ENCODE measurements at places on chromosomes 2 and 18. TPM values are rescaled to one million over a fixed set of nuclear protein-coding genes. Genes with fewer than 3 reads are reported as not detected.

SLC5A7 gene
- total RNA-seq, result 0.48 TPM

DNA sequence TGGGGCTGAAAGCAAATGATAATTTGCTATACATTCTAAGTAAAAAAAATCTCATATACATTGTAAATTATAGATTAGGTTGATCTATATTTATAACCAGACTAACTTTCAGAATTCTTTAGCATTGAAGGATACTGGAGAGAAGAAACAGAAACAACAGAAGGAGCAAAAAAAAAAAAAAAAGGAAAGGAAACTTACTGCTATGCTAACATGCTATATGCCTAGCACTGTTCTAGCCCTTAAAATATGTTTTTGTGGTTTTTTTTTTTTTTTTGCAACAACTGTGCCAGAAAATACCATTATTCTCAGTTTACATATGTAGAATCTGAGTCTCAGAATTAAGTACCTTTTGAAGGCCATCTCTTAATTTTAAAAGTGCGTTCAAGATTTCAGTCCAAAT is 204.9 kb upstream of the MC4R start:
- H3K27me3 ChIP-seq, result no peaks in the 10 kb centered on the region
- no peaks in the 10 kb centered on the region for H3K4me1 ChIP-seq
- H3K36me3 ChIP-seq, result no peaks in the 10 kb centered on the region
- H3K27ac ChIP-seq, result no peak overlapping the region
- H3K4me3 ChIP-seq, result no peak overlapping the region
- no peak for DNase-seq

- H3K36me3 ChIP-seq, result no peaks in the 10 kb centered on the region
- H3K4me3 ChIP-seq, result no peak overlapping the region
- no peaks in the 10 kb centered on the region for H3K4me1 ChIP-seq
- no peak overlapping the region for H3K27ac ChIP-seq
- H3K27me3 ChIP-seq, result no peaks in the 10 kb centered on the region
- DNase-seq, result no peak
Observed at GRCh38 chr2:188023035-188023434, 268.6 kb upstream of the GULP1 start.

GRCh38 chr18:2002604-2003003 is 568.7 kb downstream of the METTL4 start:
- H3K27ac ChIP-seq, result no peak overlapping the region
- no peaks in the 10 kb centered on the region for H3K36me3 ChIP-seq
- H3K4me3 ChIP-seq, result no peak overlapping the region
- DNase-seq, result no peak
- H3K4me1 ChIP-seq, result no peaks in the 10 kb centered on the region

DNA sequence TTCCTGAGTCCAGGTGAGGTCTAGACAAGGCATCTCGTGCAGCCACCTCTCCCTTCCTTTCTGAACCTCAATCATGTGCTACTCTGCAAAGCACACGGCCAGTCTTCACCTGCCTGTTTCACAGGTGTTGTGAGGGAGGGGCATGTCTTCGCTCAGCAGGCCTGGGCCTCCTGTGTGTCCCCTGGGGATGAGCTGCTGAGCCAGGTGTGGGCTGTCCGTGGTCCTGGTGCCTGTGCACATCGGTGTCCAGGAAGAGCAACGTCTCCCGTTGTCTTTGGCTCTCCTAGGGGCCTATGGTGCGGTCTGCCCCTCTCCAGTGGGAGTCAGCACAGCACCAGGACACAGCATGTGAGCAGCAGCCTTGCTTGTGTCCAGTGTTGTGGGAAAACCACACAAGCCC is 16.7 kb downstream of the ARHGEF4 start:
- no peak for DNase-seq
- H3K27ac ChIP-seq, result no peak overlapping the region

- H3K27ac ChIP-seq, result no peak overlapping the region
- H3K27me3 ChIP-seq, result no peaks in the 10 kb centered on the region
- no peak for DNase-seq
- no peak overlapping the region for H3K4me3 ChIP-seq
- H3K36me3 ChIP-seq, result no peaks in the 10 kb centered on the region
Observed at GRCh38 chr18:48783616-48784520, 166.9 kb downstream of the SMAD7 start.

GKN1 gene
- not detected for total RNA-seq

GKN2 gene
- not detected for total RNA-seq

DNA sequence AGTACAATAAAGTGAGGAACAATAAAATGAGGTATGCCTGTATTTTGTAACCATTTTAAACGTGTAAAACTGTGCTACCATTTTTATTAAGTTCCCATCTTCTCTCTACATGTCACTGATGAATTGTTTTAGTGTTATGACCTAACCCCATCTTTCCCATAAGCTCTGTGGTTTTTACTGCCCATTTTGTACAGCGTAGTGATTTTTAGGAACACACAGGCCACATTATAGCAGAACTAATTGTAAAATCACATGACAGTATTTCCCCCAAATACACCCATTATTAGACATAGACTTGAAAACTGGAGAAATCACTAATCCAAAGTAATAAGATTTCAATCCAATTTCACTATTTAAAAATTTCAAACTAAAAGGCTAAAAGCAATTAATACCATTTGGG is 130.7 kb downstream of the TMEM247 start:
- H3K27ac ChIP-seq, result no peak overlapping the region
- H3K4me1 ChIP-seq, result no peaks in the 10 kb centered on the region
- H3K4me3 ChIP-seq, result no peak overlapping the region
- H3K36me3 ChIP-seq, result no peaks in the 10 kb centered on the region

- H3K27ac ChIP-seq, result no peak overlapping the region
- no peaks in the 10 kb centered on the region for H3K27me3 ChIP-seq
- no peaks in the 10 kb centered on the region for H3K36me3 ChIP-seq
Observed at GRCh38 chr2:47945046-47945781, 38.9 kb upstream of the FBXO11 start.

- H3K27me3 ChIP-seq, result no peaks in the 10 kb centered on the region
- H3K27ac ChIP-seq, result peak overlapping the region; percentile 60
- no peaks in the 10 kb centered on the region for H3K36me3 ChIP-seq
- DNase-seq, result no peak
Observed at GRCh38 chr18:13265911-13266217, 47.3 kb downstream of the LDLRAD4 start.

DNA sequence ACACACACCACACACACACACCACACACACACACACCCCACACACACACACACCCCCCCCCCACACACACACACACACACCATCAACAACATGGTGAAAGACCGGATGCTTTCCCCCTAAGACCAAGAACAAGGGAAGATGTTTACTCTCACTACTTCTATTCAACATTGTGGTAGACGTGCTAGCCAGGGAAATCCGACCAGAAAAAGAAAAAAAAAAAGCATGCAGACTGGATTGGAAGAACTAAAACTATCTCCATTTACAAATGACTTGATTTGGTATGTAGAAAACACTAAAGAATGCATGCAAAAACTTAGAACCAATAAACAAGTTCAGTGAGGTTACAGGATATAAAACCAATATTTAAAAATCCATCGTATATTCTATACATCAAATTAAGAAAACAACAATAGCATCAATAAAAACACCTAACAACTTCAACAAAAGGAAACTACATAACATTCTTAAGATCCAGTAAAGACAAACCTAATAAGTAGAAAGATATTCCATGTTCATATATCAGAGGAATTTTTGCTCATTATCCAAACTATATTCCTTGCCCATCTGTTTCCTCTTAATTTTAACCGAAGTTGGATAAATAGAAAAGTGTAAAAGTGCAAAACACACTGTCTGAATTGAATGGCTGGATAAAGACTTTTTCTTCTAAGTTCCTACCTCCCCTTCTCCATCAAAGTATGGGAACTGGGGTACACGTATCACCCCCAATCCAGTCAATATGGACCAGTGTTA is 51.5 kb upstream of the RNU4ATAC start:
- H3K36me3 ChIP-seq, result no peaks in the 10 kb centered on the region
- no peak overlapping the region for H3K27ac ChIP-seq
- no peaks in the 10 kb centered on the region for H3K27me3 ChIP-seq
- H3K4me1 ChIP-seq, result peaks cover 20% of the 10 kb centered on the region

- H3K27me3 ChIP-seq, result no peaks in the 10 kb centered on the region
- no peak for DNase-seq
- no peaks in the 10 kb centered on the region for H3K4me1 ChIP-seq
- no peak overlapping the region for H3K27ac ChIP-seq
- H3K36me3 ChIP-seq, result no peaks in the 10 kb centered on the region
Observed at GRCh38 chr18:77197073-77197472, 52.6 kb upstream of the GALR1 start.

DNA sequence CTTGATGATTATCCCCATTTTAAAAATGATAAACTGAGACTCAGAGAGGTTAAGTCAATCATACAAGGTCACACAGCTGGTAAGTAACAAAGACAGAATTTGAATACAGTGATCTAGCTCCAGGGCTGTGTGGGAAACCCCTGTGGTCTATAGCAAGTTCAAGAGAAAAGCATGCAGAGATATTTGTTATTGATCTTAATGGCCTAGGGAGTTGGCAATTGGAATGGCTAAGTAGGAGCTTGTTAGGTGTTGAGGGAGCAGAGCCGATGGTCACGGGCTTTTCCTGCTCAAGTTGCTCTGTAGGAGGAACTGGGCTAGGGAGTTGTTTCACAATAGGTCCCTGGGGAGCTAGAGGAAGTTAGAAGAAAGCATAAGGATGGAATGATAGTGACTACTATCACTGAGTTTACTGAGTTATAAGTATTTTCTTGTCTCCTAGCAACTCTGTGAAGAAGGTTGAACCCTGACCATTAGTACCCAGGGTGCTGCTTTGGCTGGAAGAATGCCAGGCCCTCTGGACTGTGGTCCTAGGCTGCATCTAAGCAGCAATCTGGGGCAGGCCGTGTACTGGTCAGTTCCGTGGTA is 30.0 kb downstream of the RNF125 start:
- H3K27ac ChIP-seq, result peak overlapping the region; percentile 59
- H3K4me1 ChIP-seq, result peaks cover 26% of the 10 kb centered on the region
- peak; percentile 68 for DNase-seq
- no peak overlapping the region for H3K4me3 ChIP-seq

- H3K4me3 ChIP-seq, result no peak overlapping the region
- H3K27me3 ChIP-seq, result no peaks in the 10 kb centered on the region
- H3K4me1 ChIP-seq, result no peaks in the 10 kb centered on the region
Observed at GRCh38 chr2:17614174-17614930, 73.9 kb downstream of the VSNL1 start.

DNA sequence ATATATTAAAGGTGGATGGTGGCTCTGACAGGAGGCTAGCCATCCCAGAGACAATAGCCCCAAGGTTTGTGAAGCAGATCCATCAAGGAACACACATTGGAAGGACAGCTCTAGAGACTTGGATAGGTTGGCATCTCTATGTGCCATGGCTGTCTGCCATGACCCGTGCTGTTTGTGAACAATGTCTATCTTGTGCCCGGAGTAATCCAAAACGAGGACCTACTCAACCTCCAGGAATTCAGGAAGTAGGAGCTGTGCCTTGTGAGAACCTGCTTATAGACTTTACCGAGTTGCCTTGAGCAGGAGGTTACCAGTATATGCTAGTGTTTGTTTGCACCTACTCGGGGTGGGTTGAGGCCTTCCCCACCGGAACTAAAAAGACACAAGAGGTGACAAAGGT is 43.1 kb upstream of the SELENOI start:
- no peaks in the 10 kb centered on the region for H3K36me3 ChIP-seq
- no peak for DNase-seq
- H3K27ac ChIP-seq, result no peak overlapping the region
- H3K27me3 ChIP-seq, result no peaks in the 10 kb centered on the region
- no peak overlapping the region for H3K4me3 ChIP-seq
- peaks cover 8% of the 10 kb centered on the region for H3K4me1 ChIP-seq

CDK5R2 gene
- not detected for total RNA-seq

GRCh38 chr18:56444201-56444600 is 194.2 kb downstream of the TXNL1 start:
- H3K27me3 ChIP-seq, result no peaks in the 10 kb centered on the region
- H3K27ac ChIP-seq, result no peak overlapping the region
- no peak for DNase-seq
- no peaks in the 10 kb centered on the region for H3K4me1 ChIP-seq

GRCh38 chr2:33241581-33241980 is 234.9 kb upstream of the RASGRP3 start:
- no peak overlapping the region for H3K4me3 ChIP-seq
- no peak for DNase-seq
- no peaks in the 10 kb centered on the region for H3K36me3 ChIP-seq

CXCR1 gene
- not detected for total RNA-seq

- DNase-seq, result no peak
- no peak overlapping the region for H3K27ac ChIP-seq
- peaks cover 20% of the 10 kb centered on the region for H3K4me1 ChIP-seq
- no peaks in the 10 kb centered on the region for H3K36me3 ChIP-seq
Observed at GRCh38 chr18:31040686-31041270, 1.8 kb downstream of the DSC3 start.

LDLRAD4 gene
- 35.9 TPM for total RNA-seq

DNA sequence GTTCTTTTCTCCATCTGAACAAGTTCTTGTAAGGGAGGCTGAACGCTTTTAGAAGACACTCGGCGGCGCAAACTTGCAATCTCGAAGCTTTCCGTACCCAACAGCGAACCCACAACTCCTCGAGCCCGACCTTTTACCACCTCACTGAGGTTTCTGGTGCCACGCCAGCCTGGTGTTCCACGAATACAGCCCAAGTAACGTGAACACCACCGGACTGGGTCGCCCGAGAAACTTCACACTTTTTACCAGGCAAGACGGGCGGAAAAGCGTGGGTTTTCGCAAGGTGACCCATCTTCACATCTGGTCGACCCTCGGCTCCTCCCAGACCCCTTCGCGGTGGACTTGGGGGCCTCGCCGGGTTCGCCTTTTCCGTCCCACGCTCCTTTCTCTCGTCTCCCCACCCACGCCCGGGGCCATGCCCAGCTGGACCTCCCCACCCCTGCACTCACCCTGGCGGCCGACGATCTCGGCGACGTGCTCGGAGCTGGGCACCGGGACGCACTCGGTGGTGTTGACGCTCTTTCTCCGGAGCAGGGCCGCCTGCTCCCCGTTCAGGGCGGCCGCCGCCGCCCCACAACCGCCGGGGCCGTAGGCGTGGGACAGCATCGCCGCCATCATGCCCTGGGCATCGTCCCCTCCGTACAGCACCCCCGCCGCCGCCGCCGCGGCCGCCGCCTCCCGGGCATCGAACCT is 1.2 kb downstream of the MEX3C start:
- no peaks in the 10 kb centered on the region for H3K27me3 ChIP-seq
- H3K4me1 ChIP-seq, result peaks cover 24% of the 10 kb centered on the region
- peak overlapping the region; percentile 99 for H3K4me3 ChIP-seq
- peak; percentile 53 for DNase-seq

IL36A gene
- total RNA-seq, result not detected

GRCh38 chr2:107062173-107062572 is 176.2 kb upstream of the ST6GAL2 start:
- DNase-seq, result peak; percentile 69
- no peak overlapping the region for H3K4me3 ChIP-seq
- H3K36me3 ChIP-seq, result no peaks in the 10 kb centered on the region
- no peaks in the 10 kb centered on the region for H3K4me1 ChIP-seq
- H3K27me3 ChIP-seq, result no peaks in the 10 kb centered on the region
- H3K27ac ChIP-seq, result no peak overlapping the region

DES gene
- total RNA-seq, result 12,373 TPM

GRCh38 chr18:35747894-35748472 is 166.4 kb downstream of the GALNT1 start:
- H3K4me3 ChIP-seq, result no peak overlapping the region
- no peak overlapping the region for H3K27ac ChIP-seq
- no peak for DNase-seq
- no peaks in the 10 kb centered on the region for H3K36me3 ChIP-seq
- H3K27me3 ChIP-seq, result no peaks in the 10 kb centered on the region

All from transverse colon (tissue), 4 donors.